ENCODE measurements at places on chromosomes 2 and 18.

GRCh38 chr2:43941359-43941758 is 54.4 kb downstream of the LRPPRC start:
- no peak for DNase-seq

DNA sequence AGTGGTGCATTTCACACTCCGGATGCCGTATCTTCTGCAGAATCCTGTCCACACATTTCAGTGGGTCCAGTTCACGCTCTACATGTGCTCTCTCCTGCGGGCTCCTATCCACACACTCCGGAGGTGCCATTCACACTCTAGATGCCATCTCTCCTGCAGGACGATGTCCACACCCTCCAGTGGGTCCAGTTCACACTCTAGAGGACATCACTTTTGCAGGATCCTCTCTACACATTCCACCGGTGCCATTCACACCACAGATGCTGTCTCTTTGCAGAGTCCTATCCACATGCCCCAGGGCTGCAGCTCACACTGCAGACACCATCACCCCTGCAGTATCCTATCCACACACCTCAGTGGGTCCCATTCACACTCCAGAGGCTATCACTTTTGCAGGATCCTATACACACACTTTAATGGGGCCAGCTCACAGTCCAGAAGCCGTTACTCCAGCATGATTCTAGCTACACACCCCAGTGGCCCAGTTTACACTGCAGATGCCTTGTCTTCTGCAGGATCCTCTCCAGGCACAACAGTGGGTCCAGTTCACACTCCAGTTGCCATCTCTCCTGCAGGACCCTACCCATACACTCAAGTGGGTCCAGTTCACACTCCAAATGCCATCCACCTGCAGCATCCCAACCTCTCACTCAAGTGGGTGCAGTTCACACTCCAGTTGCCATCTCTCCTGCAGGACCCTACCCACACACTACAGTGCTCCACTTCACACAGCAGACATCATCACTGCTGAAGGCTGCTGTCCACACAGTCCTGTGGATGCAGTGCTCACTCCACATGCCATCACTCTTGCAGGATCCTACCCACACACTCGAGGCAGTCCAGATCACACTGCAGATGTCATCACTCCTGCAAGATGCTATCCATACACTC is 2.1 kb upstream of the PXDN start:
- DNase-seq = no peak

DNA sequence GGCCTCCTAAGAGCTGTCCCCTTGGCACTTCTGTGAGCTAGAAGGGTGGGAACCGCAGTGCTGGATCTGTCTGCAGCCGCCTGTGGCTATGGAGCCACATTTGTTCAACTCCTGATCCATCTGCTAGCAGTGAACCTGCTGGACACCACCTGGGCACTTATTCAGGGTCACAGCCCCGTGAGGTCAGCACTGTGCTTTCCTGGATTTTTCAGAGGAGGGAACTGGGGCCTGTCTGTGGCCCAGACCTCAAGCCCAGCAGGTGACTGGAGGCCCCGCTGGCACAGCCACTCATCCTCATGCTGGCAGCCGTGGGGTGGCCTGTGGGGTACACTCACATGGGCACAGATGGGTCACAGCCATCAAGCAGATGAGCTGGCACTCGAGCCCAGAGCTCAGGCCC is 155.3 kb downstream of the TFCP2L1 start:
- no peak for DNase-seq

- no peak for DNase-seq
Measured at GRCh38 chr18:39672171-39672570, 2106.6 kb upstream of the CELF4 start.

GRCh38 chr2:170586571-170587095 is 128.5 kb upstream of the SP5 start:
- no peak for DNase-seq

DNA sequence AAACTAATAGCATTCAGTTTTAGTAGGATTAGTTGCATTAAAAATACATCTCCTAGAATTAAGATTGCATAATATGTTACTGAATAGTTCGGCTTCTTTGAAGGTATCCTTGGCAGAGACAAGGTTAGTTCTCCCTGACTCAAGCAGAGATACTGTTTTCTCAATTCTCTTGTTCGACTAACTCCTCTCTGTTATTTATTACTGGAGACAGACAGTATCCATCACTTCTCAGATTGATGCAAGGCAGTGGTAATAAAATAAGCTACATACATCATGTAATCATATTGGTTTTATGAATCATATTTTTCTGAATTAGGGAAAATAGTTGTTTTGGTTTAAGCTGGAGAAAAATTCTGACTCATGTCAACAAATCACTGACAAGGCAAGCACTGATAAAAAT is 134.8 kb downstream of the SLC8A1 start:
- no peak for DNase-seq

- no peak for DNase-seq
Measured at GRCh38 chr2:67651565-67651964, 254.4 kb downstream of the ETAA1 start.

DNA sequence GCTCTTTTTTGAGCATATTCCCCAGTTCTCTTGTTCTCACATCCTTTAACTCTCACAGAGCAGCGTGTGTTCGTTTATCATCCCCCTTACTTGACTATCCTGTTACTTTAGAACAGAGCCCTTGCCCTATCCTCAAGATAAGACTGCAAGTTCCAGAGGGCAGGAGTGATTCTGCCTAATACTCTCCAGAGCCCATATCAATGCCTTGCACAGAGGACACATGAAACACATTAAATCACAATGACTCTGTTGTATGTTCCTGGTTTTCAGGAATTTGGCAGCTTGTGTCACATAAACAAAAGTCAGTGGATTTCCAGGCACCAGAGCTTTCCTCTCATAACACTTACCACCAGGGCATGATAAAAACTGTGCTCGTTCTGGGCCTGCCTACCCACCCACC is 156.7 kb downstream of the RNF144A start:
- DNase-seq = no peak

- no peak for DNase-seq
Measured at GRCh38 chr18:518081-518480, 17.6 kb upstream of the COLEC12 start.

DNA sequence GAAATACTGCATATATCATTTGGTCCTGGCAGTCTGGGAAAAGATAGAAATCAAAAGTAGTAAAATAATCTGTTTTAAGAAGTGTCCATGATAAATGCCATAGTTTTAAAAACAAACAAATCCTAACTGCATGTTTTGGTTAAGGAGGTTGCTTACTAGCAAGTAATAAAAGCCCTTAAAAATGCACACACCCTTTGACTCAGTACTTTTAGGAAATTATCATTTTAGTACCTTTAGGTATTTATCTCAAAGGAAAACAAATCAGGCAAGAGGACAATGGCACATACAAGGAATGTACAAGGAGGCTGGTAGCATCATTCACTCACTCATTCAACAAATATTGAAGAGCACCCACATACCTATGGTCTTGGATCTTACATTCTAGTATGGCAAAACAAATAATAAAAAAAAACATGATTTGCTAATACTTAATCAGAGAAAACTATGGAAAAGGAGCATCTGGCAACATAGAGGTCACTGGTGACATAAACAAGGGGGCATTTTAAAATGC is 67.6 kb downstream of the OLA1 start:
- DNase-seq = no peak

GRCh38 chr18:71442731-71443141 is 1101.4 kb downstream of the CBLN2 start:
- DNase-seq = no peak

DNA sequence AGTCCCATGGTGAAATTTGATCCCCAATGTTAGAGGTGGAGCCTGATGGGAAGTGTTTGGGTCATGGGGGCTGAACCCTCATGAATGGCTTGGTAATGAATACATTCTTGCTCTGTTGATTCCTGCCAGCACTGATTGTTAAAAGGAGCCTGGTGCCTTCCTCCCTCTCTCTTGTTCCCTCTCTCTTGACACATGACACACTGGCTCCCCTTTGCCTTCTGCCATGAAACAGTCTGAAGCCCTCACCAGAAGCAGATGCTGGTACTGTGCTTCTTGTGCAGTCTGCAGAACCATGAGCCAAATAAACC is 30.6 kb upstream of the EPC2 start:
- no peak for DNase-seq

Data from erythroblast (primary cell).